ENCODE measurements at places on chromosomes 4 and X.

GRCh38 chrX:123835661-123836371 is 24.0 kb upstream of the XIAP start:
- DNase-seq = peak; percentile 41

DNA sequence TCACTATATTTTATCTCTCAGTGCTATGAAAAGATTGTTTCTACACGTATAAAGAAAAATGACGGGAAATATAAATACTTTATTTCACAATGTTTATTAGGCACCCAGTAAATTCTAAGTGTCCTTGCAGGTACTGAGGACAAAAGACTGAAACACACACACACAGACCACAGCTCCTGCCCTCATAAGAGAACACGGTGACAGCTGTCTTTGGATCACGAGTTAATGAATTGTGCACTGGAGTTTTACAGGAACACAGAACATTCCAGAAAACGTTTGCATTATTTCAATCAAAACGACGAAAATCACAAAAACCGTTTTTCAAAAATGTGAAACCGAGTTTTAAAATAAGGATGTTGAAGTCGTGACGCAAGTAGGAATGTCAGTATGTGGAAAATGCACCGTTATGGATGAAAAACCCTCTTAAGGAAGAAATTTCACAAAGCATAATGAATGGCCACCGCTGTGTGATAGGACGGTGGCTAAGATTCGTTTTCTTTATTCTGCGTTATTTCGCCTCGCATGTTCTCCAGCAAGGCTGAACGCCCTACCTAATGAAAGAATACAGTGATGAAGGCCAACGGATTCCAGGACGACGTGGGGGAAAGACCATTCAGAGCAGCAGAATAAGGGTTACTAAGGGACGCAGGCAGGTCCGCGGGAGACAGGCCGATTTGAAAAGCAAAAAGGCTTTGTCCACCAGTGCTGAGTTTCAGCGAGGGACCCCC is 24.2 kb downstream of the FAM156A start:
- DNase-seq = no peak

DNA sequence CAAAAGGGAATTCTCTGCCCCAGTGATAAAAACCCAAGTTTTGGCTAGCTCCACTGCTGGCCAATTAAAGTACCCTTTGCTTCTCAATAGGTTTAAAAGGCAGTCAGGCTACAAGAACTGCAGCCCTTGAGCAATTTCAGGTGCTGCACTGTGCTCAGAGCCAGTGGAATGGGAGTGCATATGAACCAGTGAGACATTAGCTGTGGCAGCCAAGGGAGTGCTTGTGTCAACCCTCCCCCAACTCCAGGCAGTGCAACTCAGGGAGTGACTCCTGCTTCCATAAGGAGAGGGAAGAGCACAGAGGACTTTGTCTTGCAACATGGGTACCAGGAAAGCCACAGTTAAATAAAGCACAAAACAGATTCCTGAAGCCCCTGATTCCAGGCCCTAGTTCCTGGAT is 61.6 kb upstream of the VAMP7 start:
- no peak for DNase-seq

GRCh38 chr4:173835903-173836302 is 305.9 kb upstream of the HAND2 start:
- DNase-seq = no peak

DNA sequence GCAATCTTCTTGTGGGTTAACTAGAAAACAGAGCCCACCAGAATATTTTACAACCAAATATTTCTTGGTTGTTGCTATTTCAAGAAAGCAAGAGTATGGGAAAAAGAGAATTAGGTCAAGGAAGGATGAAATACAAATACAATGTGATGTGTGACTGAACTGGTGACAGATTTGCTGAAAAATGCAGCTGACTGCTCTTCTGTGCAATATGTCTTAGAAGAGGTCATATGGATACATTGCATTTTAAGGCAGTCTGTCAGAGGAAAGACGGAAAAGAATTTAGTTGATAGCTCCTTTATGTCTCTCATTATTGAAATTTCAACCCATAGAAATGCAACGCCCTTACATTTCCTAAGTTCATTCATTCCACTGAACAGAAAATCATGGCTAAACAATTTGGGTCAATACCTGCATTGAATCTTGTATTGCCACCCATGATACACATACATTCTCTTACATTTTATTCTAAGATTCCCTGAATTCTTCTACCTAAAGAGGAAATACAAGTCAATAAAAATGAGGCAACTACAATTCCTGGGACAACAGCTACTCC is 423.1 kb downstream of the ADAM29 start:
- DNase-seq = no peak

All from GM04503 (cell line).